Fibroblast of the aortic adventitia (primary cell): ENCODE measurements at places on chromosomes 1 and 21.

- DNase-seq, result no peak
Observed at GRCh38 chr1:236057546-236057945, 7.3 kb downstream of the NID1 start.

- peak; percentile 12 for DNase-seq
Observed at GRCh38 chr1:82377201-82377884, 576.6 kb downstream of the ADGRL2 start.

GRCh38 chr1:67339623-67340343 lies 32.1 kb downstream of the IL12RB2 start:
- peak; percentile 49 for DNase-seq

DNA sequence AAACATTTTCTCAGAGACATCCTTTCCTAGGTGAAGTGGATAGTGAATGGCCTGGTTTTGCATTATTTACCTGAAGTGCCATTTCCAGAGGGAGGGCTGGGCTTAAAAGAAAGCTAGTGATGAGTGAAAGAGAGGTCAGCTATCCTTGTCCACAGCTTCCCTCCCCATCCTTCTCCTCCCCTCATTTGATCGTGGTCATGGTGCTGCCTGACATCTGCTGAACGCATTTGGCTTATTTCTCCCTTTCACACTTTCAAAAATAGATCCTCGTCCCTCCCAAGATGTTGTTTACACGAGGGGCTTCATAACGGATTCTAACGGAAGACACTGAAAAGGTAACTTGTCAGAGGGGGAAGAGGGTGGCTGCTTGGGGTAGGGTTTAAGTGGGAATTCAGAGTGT lies 66.1 kb downstream of the PRRX1 start:
- DNase-seq, result no peak

GRCh38 chr1:64936956-64937355 lies 29.4 kb downstream of the JAK1 start:
- peak; percentile 64 for DNase-seq

- DNase-seq, result peak; percentile 78
Observed at GRCh38 chr1:183734543-183735036, 70.3 kb upstream of the RGL1 start.

GRCh38 chr1:201262963-201263608 lies 20.2 kb upstream of the PKP1 start:
- DNase-seq, result no peak

DNA sequence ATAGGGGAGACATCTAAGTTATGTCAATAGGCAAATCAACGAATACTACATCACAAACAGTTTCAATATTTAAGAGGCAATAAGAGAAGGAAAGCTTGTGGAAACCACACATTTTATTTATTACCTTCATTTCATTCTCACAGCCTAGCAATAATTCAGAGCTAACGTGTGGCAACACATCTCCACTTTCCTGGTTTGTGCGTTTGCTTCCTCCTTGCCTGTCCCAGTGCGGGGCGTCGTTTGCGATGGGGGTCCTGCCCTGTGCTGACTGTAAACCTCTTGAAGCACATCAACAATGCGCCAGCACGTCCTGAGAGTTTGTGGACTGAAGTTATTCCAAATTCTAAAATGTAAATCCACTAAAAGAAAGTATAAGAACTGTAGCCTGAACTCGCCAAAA lies 14.4 kb upstream of the VPS26C start:
- no peak for DNase-seq
